Muscle of back (tissue), 13 donors: ENCODE measurements at places on chromosomes 2 and 18. TPM values are rescaled to one million over a fixed set of nuclear protein-coding genes. Genes with fewer than 3 reads are reported as not detected.

The CNGA3 gene
- 0.60 TPM for polyA plus RNA-seq

The ITGAV gene
- polyA plus RNA-seq = 34.0 TPM

The PCARE gene
- polyA plus RNA-seq = 0.22 TPM

The SCYGR2 gene
- not detected for polyA plus RNA-seq

The SLC9A2 gene
- polyA plus RNA-seq = 1.4 TPM

- DNase-seq = no peak
Observed at GRCh38 chr2:95166065-95166763, 605 bp downstream of the ZNF2 start.

DNA sequence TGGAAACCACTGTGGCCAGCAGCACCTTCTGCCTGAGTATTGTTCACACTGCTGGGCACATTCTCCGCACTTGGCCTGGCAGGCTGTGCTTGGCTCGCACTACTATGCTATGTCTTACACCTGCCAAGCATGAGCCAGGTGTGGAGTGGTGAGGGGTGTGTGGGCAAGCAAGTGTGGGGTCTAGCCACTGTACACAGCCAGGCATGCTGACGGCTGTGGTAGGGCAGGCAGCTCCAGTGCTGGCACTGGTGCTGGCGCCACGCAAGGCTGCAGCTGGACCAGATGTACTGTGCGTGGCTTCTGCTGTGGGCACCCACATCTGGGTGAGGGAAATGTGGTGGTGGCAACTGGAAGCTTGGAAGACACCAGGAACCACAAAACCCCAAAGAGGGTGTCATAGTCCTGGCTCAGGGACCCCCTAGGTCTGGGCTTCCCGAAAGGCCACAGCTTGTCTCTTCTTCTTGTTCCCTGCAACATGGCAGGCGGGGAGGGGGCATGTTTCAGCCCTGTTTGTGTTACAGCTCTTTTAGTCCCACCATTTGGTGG lies 101.5 kb downstream of the ALMS1 start:
- no peak for DNase-seq

- no peak for DNase-seq
Observed at GRCh38 chr2:18477293-18477692, 83.2 kb downstream of the RDH14 start.

- peak; percentile 37 for DNase-seq
Observed at GRCh38 chr2:232668805-232669444, 28.2 kb upstream of the GIGYF2 start.

- DNase-seq = no peak
Observed at GRCh38 chr18:52391810-52392559, 52.0 kb downstream of the DCC start.

- DNase-seq = peak; percentile 52
Observed at GRCh38 chr2:101473911-101474701, 806 bp downstream of the RFX8 start.

DNA sequence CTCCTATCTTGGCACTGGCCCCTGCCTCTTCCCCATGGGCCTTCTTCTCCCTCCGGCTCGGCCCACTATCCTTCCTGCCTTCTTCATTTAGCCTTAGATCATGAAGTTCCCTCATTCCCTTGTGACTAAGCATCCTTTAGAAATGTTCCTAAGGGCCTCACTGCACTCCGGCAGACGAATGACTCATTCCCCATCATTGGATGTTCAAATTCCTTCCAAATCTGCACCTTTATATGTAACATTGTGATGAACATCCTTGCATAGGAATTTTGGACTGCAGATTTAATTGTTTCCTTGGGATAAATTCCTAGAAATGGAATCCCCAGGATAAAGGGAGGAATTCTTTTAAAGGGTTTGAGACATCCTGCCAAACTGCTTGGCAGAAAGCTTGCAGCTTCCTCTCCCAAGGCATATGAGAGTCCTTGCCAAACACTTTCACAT lies 19.0 kb downstream of the CRACDL start:
- DNase-seq = peak; percentile 39

GRCh38 chr2:192002418-192002817 lies 155.5 kb upstream of the CAVIN2 start:
- DNase-seq = no peak

- no peak for DNase-seq
Observed at GRCh38 chr2:187976259-187976985, 315.3 kb upstream of the GULP1 start.

DNA sequence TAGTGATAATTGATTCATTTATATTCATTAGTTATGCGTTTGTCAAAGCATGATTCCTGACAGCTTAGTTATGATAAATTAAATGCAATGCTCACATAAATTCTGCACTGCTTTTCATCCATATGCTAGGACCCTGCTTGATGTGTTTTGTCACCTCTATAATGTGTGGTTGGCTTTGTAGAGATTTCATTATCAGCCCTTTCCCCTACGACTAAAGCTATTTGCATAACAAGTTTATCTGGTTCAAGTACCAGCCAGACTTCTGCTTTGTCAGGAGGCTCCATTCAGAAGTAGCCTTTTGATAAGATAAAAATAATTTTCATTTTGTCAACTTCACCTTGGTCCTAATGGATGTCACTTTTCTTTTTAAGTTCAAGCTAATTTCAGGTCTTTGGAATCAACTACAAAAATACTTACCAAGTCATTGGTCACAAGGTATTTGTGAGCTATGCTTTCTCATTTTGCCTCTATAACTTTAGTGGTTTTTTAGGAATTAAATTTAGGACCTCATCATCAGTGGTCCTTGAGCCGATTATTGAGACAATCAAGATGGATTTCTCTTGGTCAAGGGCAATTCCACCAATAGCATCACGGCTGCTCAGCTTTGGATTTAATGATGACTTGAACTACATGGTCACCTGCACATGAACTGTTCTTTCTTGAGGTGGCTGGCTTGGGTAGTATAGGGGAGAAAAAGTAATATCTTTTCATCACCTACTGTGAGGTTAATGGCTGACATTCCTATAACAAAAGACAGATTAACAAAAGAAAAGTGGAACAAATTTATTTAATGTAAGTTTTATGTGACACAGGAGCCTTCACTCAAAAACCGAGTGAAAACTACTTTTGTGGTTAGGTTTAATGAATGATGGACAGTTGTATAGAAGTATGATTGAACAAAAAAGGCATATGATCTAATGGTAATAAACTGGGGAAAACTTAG lies 162.1 kb downstream of the MYO3B start:
- DNase-seq = no peak

GRCh38 chr18:70288851-70289328 lies at the start of gene SOCS6:
TSS of gene SOCS6 (plus strand) at chr18:70289045. CDS start at chr18:70324669, 35,624 bp downstream.
- peak; percentile 50 for DNase-seq
